ENCODE measurements at places on chromosomes 12 and 14.

- DNase-seq = no peak
These were observed 149.2 kb downstream of the EMP1 start for GRCh38 chr12:13345722-13346121.

- DNase-seq = no peak
These were observed 759.7 kb downstream of the GALC start for GRCh38 chr14:87233266-87233665.

DNA sequence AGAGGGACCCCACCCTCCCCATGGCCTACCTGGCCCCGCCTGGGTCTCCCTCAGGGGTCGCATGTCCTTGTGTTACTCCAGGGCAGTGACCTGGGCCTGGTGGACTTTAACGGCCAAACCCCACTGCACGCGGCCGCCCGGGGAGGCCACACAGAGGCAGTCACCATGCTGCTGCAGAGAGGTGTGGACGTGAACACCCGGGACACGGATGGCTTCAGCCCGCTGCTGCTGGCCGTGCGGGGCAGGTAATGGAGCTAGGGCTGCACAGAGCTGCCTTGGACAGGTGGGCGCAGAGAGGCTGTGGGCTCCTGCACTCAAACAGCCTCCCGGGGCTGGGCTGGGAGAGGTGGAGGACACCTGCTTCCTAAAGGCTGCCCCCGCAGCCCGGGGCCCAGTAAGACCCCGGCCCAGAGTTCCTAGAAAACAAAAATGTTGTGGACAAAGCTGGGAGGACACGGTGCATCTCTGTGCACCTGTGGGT, 21.6 kb downstream of the ASPG start:
- no peak for DNase-seq

DNA sequence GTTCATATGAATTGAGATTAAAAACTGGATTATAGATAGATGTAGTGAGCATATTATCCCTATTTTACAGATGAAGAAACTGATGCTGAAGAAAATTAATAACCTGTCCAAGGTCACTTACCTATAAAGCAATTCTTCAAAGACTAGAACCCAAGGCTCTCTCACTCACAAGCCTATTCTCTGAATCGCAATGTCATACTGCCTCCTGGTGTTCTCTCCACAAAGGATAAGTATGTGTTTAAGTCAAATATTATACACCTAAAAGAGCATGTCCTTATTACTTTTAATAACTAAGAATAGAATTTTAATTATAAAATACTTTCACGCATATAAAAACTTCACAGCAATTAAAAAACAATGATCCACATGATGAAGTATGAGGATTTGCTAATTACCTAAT, 721.3 kb upstream of the USP15 start:
- no peak for DNase-seq

DNA sequence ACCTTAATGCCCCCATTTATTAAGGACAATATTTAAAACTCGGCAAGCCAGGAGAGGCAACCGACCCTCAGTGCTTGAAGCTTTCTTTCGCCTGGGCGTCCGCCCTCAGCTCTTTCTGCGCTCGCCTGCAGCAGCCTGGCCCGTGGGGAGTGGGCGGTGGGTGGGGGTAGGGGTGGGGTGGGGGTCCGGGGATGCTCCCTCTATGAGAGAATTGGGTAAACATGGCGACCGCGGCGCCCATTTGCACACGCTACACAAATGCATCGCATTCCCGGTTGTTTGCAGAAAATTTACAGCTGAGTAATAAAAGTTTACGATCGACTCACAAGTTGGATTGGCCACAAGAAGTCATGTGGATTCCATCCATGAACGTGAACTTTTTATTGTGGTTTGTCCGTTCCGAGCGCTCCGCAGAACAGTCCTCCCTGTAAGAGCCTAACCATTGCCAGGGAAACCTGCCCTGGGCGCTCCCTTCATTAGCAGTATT, 7.7 kb downstream of the HOXC8 start:
- no peak for DNase-seq

GRCh38 chr12:132872975-132873421, 14.4 kb downstream of the CHFR start:
- no peak for DNase-seq

GRCh38 chr12:47736877-47737676, 11.8 kb upstream of the ENDOU start:
- peak; percentile 43 for DNase-seq
